ENCODE measurements at places on chromosomes 1 and 21. TPM values are rescaled to one million over a fixed set of nuclear protein-coding genes. Genes with fewer than 3 reads are reported as not detected.

COQ8A gene
- polyA plus RNA-seq = 58.3 TPM

GNG4 gene
- polyA plus RNA-seq = 0.28 TPM

TMEM269 gene
- polyA plus RNA-seq = 0.79 TPM

PUSL1 gene
- 7.0 TPM for polyA plus RNA-seq

LSS gene
- polyA plus RNA-seq = 38.6 TPM

FAM151A gene
- polyA plus RNA-seq = 0.85 TPM

FAM163A gene
- 0.31 TPM for polyA plus RNA-seq

LCE2D gene
- polyA plus RNA-seq = not detected

SYT11 gene
- polyA plus RNA-seq = 12.9 TPM

PPIAL4G gene
- polyA plus RNA-seq = 0.06 TPM

IL19 gene
- not detected for polyA plus RNA-seq

SLC2A1 gene
- 18.8 TPM for polyA plus RNA-seq

CASP9 gene
- 21.9 TPM for polyA plus RNA-seq

RHOU gene
- polyA plus RNA-seq = 21.2 TPM

WDR64 gene
- 0.45 TPM for polyA plus RNA-seq
